LoVo (cell line): ENCODE measurements at places on chromosomes 2 and 18.

- DNase-seq = no peak
These were observed at the start of gene PSD4 for GRCh38 chr2:113173542-113174375. Gene PSD4, plus strand, starts transcription at chr2:113173971. Its CDS starts 8,486 bp downstream, at chr2:113182457.

- no peak for DNase-seq
These were observed 307.5 kb downstream of the TCF4 start for GRCh38 chr18:55280503-55280902.

- peak; percentile 76 for DNase-seq
These were observed 2.9 kb upstream of the NEURL3 start for GRCh38 chr2:96507957-96508520.

- DNase-seq = no peak
These were observed 31.0 kb upstream of the GALR1 start for GRCh38 chr18:77218642-77219041.
